Spinal cord (tissue), 10 donors: ENCODE measurements at places on chromosomes 5 and 9. TPM values are rescaled to one million over a fixed set of nuclear protein-coding genes. Genes with fewer than 3 reads are reported as not detected.

CTSL gene
- total RNA-seq, result 84.5 TPM

OR1N1 gene
- not detected for total RNA-seq

HTR4 gene
- total RNA-seq, result 0.94 TPM

FBXL7 gene
- total RNA-seq, result 6.9 TPM

TPPP gene
- total RNA-seq, result 27.9 TPM

LPAR1 gene
- 158 TPM for total RNA-seq

SLC45A2 gene
- total RNA-seq, result 0.39 TPM

SVEP1 gene
- 7.5 TPM for total RNA-seq

SLC35A4 gene
- total RNA-seq, result 14.4 TPM

ADGRD2 gene
- 0.50 TPM for total RNA-seq

NR6A1 gene
- total RNA-seq, result 4.3 TPM

PDE8B gene
- 17.0 TPM for total RNA-seq

BSPRY gene
- total RNA-seq, result 0.79 TPM

NEUROG1 gene
- not detected for total RNA-seq

ARSI gene
- total RNA-seq, result 5.4 TPM

ELOVL7 gene
- total RNA-seq, result 4.6 TPM

LCN9 gene
- not detected for total RNA-seq

TICAM2 gene
- total RNA-seq, result 2.3 TPM

PCDHA4 gene
- 3.2 TPM for total RNA-seq

NEURL1B gene
- 8.5 TPM for total RNA-seq
